COLO829 (cell line): ENCODE measurements at places on chromosomes 2 and 18.

GRCh38 chr2:168157926-168158325, 89.5 kb downstream of the STK39 start:
- DNase-seq: no peak

DNA sequence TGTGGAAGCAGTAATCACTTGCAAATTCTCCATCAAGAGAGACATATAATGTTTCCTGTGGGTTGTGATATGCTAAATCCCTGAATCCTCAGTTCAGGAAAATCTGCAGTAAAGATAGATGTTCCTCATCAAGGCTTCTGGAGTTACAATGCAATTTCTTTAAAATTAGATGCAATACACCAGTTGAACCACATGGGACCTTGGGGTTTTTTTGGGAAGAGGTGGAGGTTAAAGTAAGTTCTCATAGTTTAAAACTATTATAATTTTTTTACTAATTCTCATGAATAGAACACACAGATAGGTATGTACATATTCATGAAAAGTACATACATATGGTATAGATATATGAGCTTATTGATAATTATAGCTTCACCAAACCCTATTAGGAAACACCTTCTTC, 496.2 kb downstream of the SATB2 start:
- DNase-seq: no peak

DNA sequence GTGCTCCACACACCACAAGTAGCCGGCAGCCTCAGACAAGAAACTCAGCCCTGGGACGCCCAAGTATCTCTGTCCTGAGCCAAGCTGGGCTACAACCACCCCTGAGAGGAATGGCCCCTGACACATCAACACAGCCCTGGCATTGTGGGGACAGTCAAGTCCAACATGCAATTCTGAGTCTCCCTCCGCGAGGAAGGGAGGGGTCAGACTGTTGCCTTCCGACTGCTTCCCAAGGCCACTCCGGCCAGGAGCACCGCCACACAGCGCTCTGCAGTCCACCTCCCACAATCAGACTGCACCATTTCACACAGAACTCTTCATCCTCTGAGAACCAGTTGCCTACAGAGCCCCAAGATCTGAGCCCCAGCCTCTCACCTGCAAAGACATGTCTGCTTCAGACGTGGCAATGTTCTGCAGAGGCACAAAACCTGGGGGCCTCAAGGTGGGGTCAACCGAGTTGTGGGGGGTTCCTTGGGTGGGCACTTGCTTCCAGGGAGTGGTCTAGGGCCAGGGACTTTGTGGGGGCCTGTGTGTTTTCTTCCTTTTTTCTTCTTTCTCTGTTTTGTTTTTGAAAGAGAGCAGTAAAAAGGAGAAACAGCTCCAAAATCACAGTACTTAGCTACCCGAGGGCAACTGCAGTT, 76.7 kb upstream of the SALL3 start:
- no peak for DNase-seq

DNA sequence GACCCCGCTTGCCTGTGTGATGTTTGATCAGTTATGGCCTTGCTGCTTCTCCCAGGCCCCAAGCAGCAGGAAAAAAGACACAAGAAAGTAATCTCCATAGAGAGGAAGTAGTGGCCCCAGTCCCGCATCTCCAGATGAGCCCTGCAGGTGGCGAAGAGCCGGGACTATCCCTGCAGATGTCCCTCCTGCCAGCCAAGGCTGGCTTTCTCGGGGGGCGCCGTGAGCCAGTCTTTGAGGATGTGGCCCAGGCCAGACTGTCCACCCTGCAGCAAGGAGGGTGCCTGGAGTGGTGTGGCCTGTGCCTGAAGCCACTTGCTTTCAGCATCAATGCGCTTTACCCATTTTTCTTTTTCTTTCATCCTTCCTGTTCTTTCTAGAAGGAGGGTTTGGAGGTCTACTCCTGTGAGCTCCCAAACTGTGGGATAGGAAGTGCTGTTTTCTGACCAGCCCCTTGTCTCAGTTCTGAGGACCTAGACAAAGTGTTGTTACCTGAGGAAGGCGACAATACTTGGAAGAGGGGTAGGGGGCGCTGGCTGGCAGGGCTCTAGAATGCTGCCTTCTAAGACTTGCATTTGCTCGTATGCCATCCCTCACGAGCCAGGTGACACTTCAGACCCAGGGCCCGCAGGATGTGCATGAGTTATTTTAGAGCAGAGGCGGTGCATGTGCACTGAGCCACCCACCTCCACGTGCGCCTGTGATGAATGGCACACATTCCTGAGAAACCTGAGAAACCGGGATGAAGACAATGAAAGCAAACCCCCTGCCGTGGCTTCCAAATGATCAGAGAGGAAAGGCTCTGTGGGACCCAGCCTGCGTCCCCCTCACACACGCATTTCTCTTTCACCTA, 255.8 kb downstream of the FBXO15 start:
- DNase-seq: no peak

GRCh38 chr2:179059026-179059700, 9.2 kb upstream of the CCDC141 start:
- DNase-seq: no peak

DNA sequence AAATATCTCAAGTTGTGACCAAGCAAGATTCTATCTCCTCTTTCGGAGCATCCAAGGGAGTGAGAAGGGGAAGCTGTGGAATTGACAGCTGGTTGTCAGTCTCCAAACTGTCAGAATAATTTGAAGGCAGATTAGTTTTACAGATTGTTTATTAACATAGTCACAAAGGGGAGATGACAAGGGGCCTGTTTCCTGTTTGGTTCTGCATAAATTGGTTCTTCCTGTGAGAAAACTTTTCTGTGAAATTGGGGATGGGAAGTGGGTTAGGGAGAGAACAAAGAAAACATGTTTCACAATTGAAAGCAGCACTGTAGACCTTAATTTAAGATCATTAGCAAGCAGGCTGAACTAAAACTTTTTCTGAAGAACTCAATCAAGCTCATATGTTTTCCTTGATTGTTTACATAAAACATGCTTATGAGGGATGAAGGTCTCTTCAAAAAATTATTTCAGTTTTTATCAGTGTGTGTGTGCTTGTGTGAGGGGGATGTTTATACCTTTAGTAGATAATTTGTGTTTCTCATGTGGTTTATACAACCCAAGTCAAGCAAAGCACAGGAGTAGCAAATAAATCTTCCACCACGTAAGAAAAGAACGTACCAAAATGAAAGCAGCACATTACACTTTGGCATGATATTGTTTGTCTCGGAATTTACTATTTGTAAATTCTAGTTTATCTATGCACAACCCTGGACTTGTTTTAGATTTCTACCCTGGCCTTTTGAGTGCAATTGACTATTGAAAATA, 604.9 kb upstream of the CDH2 start:
- no peak for DNase-seq
